ENCODE measurements at places on chromosomes 2 and 18.

DNA sequence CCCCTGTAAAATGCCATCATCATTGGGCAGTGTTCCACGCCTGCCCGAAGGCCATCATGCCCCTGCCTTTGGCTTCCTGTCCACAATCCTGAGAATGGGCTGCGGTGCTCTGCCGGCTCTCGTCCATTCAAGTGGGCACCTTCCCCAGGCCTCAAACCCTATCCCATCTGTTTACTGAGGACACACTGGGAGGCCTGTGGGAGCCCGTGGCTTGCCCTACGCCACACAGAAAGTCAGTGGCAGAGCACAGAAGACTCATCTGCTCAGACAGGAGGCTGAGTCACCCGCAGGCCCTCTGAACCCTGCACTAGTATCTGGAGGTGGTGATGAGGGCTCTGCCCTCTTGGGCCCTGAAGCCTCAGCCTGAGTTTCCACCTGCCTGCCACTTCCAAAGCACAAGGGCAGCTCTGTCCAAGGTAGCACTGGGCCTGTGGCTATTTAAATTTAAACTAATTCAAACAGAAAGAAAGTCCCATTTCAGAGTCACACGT lies 19.1 kb upstream of the ANKRD53 start:
- no peak for DNase-seq

- DNase-seq = no peak
These were observed 523.3 kb downstream of the TRIB2 start for GRCh38 chr2:13240061-13240460.

- DNase-seq = no peak
These were observed 69.4 kb upstream of the TTC27 start for GRCh38 chr2:32558492-32558891.

DNA sequence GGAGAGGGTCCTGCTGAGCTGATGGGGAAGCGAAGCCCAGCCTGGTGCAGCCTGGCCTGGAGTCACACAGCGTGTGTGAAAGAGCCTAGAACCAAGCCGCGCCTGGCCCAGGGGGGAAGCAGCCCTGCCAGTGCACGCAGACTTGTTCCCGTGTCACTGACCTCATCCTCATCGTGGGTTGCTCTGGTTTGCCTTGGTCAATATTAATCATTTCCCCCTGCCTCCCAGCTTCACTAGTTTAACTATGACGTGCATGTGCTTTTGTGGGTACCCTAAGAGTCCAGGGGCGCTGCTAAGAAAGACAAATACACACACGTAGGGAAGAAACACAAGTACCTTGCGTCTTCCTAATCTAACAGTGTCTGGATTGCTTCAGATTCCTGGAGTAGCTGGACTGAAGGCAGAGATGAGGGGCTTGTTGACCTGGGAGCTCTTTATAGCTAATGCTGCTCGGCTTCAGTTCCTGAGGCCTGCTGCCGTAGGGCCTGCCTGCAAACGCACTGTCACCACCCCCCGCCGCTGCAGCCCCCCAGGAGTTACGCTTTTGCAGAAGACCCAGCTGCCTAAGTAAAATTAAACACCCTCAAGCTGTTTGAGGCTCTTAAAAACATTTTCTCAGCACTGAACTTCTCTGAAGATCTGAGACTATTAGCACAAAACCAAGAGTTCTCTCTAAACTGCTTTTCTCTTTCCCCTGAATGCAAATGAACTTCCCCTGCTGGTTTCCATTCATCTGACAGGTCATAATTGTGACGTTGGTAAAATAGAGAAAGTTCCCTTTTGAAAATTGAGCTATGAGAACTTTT lies 159.2 kb downstream of the FAM210A start:
- DNase-seq = no peak

GRCh38 chr2:239693330-239693729 lies 292.5 kb upstream of the HDAC4 start:
- DNase-seq = no peak

- DNase-seq = no peak
These were observed 37.8 kb downstream of the AGPS start for GRCh38 chr2:177430411-177430810.

GRCh38 chr2:195027947-195028346 lies 629.1 kb upstream of the SLC39A10 start:
- DNase-seq = no peak

GRCh38 chr2:230542751-230543150 lies 126.8 kb downstream of the SP100 start:
- no peak for DNase-seq

DNA sequence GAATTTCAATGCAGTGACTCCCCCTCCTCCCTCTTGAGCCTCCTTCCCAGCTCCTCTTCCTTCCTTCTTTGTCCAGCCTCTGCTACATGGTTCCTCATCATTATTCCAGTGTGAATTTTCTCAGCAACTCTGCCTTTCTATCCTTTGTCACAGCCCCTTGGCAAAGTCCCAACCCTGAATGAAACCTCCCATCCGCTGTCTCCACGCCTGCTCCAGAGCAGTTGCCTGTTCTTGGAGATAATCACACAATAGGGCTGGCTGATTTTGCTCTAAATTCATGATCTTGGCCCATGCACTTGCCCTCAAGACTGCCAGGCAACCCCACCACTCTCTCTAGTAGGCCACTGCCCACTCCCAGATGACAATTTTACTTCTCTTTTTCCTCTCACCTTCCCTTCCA lies 61.4 kb downstream of the BCL2L11 start:
- DNase-seq = no peak

- no peak for DNase-seq
These were observed 58.4 kb upstream of the TMEM247 start for GRCh38 chr2:46420945-46421344.

- no peak for DNase-seq
These were observed 686.7 kb downstream of the NR4A2 start for GRCh38 chr2:155645791-155646190.

- no peak for DNase-seq
These were observed 37.9 kb downstream of the SUCLG1 start for GRCh38 chr2:84421197-84421596.

GRCh38 chr2:62300925-62301324 lies 105.0 kb downstream of the B3GNT2 start:
- no peak for DNase-seq

GRCh38 chr2:241300000-241300399 lies 15.5 kb downstream of the HDLBP start:
- no peak for DNase-seq

DNA sequence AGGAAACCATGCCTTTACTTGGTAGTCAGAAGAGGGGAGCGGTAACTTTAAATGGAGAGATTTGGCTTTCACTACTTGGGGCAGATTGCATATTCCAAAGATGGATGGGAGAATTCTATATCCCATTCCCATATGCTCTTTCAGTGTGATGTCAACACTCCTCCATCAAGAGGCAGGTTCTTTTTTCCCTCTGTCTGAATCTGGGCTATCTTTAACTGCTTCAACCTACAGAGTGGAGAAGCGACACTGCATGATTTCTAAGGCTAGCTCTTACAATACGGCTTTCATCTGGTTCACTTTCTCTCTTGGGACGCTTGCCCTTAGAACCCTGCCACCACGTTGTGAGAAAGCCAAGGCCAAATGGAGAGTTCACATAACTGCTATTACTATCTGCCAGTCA lies 34.4 kb downstream of the SKA1 start:
- no peak for DNase-seq

- DNase-seq = no peak
These were observed 41.0 kb downstream of the SERTAD2 start for GRCh38 chr2:64612575-64613195.

DNA sequence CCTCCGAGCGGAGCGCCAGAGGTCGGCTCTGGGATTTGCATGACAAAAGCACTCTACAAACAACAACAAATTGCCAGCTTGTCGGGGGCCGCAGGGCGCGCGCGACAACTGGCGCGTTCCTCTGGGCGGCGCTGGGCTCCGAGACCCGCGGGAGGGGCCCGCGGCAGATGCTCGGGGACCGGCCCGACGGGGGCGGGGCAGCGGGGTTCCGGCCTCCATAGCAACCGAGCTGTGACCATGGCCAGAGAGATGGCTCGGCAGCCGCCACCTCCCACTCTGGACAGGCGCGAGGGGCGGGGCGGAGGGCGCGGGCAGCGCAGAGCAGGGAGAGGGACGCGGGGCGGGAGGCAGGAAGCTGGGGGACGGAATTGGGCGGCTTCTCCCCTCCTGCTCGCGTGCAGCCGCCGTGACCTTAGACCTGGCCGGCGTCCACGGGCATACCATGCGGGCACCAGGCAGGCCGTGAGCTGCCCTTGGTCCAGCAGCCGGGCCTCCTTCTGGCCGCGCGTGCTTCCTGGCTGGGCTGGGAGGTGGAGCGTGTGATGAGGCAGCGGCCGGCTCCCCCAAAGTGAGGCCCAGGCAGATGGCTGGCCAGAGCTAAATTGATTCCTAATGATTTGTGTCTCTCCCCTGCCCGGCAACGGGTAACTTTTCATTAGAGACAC lies 171.5 kb downstream of the CELF4 start:
- peak; percentile 97 for DNase-seq

- DNase-seq = no peak
These were observed 242.7 kb upstream of the ZSWIM2 start for GRCh38 chr2:187091664-187092063.

Measured in NCI-H1417 (cell line).